Hepatocyte (in vitro differentiated cells): ENCODE measurements at places on chromosomes 6 and 20.

DNA sequence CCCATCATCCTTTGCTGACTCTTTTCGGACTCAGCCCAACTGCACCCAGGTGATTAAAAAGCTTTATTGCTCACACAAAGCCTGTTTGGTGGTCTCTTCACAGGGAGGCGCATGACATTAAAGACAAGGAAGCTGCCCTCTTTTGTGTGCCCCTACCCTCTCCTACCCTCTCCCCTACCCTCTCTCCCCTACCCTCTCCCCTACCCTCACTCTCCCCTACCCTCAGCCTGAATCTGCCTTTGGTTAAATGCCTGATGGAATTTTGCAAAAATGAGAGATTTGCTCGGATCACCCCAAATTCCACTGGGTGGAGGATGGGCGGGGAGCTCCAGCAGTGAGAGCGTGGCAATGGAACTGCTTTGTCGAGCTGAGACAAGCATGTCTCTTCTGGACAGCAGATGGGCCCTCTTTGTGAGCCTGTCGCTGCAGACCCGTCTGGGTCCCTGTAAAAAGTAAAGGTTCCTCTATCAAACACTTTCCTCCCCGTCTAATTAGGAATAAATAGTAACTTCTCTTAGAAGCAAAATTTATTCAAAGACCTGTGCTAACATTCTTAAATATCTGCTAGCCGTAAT lies 76.4 kb upstream of the MLN start:
- H3K4me3 ChIP-seq, result no peak overlapping the region
- no peak for DNase-seq
- H3K27ac ChIP-seq, result no peak overlapping the region
- no peaks in the 10 kb centered on the region for H3K36me3 ChIP-seq

DNA sequence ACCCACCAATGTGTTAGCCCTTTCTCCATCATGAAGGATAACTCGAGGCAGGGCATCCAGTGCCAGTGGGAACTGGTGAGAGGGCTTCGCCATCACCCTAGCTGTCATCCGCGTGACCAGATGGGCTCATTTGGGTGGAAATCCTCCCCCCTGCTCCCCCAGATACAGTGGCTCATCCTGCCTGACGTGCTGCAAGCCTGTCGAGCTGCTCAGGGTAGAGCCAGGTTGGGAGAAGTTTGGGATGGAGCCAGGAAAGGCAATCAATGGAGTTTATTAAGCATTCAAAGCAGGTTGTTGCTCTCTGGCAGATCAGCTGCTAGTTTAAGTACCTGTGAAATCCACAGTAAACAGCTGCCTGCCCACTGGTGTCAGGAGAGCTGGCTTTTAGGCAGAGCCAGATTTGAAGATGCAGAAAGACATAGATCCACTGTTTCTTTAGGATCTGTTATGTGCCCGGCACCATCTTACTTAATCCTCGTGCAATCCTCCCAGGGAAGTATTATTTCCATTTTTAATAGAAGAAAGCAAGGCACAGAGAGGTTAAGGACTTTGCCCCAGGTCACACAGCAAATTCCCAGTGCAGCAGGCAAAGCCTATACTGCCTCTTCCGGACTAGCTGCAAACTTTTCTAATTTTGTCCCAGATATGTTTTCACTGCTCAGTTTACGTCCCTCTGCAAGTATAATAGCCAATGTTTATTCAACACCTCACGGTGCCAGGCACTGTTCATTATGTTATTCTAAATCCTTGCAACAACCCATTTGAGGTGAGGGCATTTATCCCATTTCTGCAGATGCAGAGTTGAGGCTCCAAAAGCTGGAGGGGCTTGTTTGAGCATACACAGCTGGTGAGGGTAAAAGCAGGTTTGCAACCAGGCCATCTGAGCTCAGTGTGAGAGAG lies 54.1 kb upstream of the KCNG1 start:
- no peak overlapping the region for H3K4me3 ChIP-seq
- H3K36me3 ChIP-seq, result no peaks in the 10 kb centered on the region
- no peak overlapping the region for H3K27ac ChIP-seq
- H3K27me3 ChIP-seq, result peaks cover 6% of the 10 kb centered on the region

DNA sequence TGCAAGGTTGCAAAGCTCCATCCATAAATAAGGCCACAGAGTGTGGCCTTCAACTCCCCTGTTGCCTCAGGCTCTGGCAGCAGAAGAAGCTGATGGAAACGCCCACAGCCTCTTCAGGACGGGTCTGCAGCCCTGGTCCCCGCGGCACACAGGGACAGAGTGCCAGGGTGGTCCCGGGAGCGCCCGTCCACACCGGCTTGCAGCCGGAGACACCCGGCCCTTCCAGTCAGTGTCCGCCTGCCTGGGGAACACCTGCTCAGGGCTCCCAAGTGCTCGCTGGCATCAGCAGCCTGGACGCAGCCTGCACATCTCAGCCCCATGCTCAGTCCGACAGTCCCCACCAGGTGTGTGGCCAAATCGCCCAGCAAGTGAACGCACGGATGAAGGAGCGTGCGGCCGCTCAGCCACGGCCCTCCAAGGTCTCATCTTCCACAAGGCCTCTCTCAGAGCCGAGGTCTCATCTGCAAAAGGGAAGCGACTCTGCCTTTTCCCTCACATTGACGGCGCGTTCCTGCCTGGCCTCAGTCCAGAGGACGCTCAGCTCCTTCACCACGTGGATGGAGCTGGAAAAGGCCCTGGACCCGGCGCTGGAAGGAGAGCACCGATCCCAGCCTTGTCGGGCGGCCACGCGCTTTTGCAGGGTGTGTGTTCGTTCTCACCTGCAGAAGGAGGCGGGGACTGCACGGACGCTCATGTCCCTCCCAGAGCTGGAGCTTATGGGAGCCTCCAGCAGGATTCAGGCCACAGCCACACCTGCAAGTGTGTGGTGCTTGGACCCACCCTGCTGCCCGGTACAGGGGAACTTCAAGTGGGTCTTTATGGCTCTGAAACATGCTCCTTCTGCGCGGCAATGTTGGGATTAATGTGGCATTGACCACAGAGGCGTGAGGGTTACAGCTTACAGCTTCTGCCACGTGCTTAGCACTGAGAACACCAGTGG lies 180.4 kb downstream of the DLL1 start:
- H3K27me3 ChIP-seq, result no peaks in the 10 kb centered on the region
- no peaks in the 10 kb centered on the region for H3K36me3 ChIP-seq
- no peak overlapping the region for H3K27ac ChIP-seq
- H3K4me3 ChIP-seq, result no peak overlapping the region
- peaks cover 6% of the 10 kb centered on the region for H3K4me1 ChIP-seq
- no peak for DNase-seq

- no peak overlapping the region for H3K27ac ChIP-seq
- DNase-seq, result no peak
- no peaks in the 10 kb centered on the region for H3K27me3 ChIP-seq
- no peaks in the 10 kb centered on the region for H3K36me3 ChIP-seq
Observed at GRCh38 chr20:47729472-47729871, 55.8 kb downstream of the SULF2 start.

GRCh38 chr6:39821742-39822532 lies 29.8 kb downstream of the DAAM2 start:
- H3K4me1 ChIP-seq, result peaks cover 6% of the 10 kb centered on the region
- H3K27ac ChIP-seq, result no peak overlapping the region
- H3K27me3 ChIP-seq, result no peaks in the 10 kb centered on the region
- H3K4me3 ChIP-seq, result no peak overlapping the region
- no peak for DNase-seq

DNA sequence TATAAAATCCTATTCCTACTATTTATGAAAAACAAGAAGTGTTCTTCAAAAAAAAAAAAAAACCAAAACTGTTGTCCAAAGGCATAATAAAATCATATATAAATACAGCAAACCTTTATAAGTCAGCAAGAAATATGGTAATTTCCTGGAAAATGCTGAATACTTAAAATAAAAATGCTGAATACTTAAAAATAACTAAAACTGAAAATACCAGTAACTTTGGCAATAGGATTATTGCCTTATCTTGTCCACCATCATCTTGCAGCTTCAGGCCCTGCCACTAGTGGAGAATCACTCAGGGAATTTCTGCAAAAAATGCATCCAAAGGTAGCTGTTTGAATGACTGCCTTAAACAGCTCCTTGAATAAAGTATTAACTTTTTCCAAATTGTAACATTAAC lies 24.5 kb downstream of the CCNC start:
- no peaks in the 10 kb centered on the region for H3K4me1 ChIP-seq
- H3K27me3 ChIP-seq, result no peaks in the 10 kb centered on the region
- H3K4me3 ChIP-seq, result no peak overlapping the region
- DNase-seq, result no peak
- no peaks in the 10 kb centered on the region for H3K36me3 ChIP-seq
- H3K27ac ChIP-seq, result no peak overlapping the region

- no peak overlapping the region for H3K4me3 ChIP-seq
- no peaks in the 10 kb centered on the region for H3K36me3 ChIP-seq
- no peaks in the 10 kb centered on the region for H3K27me3 ChIP-seq
- DNase-seq, result peak; percentile 4
Observed at GRCh38 chr6:91575032-91575431, 988.2 kb upstream of the MAP3K7 start.

DNA sequence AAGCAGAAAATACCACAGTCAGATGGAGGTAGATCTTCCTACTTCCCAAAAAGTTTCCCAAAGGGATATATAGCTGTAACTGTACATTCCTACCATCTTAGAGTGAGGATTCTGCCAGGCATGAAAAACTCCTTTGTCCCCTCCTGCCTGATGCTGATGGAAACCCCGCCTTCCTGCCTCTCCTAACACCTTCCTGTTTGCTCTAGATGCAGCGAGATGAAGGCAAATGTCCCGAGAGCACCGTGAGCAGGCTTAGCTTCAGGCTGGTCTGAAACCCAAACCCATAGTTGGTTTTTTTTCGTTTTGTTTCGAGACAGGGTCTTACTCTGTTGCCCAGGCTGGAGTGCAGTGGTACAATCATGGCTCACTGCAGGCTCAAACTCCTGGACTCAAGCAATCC lies 55.6 kb downstream of the MYB start:
- H3K4me3 ChIP-seq, result no peak overlapping the region
- no peak for DNase-seq
- H3K36me3 ChIP-seq, result no peaks in the 10 kb centered on the region
- H3K27me3 ChIP-seq, result peaks cover 5% of the 10 kb centered on the region
- H3K4me1 ChIP-seq, result no peaks in the 10 kb centered on the region
- H3K27ac ChIP-seq, result no peak overlapping the region

DNA sequence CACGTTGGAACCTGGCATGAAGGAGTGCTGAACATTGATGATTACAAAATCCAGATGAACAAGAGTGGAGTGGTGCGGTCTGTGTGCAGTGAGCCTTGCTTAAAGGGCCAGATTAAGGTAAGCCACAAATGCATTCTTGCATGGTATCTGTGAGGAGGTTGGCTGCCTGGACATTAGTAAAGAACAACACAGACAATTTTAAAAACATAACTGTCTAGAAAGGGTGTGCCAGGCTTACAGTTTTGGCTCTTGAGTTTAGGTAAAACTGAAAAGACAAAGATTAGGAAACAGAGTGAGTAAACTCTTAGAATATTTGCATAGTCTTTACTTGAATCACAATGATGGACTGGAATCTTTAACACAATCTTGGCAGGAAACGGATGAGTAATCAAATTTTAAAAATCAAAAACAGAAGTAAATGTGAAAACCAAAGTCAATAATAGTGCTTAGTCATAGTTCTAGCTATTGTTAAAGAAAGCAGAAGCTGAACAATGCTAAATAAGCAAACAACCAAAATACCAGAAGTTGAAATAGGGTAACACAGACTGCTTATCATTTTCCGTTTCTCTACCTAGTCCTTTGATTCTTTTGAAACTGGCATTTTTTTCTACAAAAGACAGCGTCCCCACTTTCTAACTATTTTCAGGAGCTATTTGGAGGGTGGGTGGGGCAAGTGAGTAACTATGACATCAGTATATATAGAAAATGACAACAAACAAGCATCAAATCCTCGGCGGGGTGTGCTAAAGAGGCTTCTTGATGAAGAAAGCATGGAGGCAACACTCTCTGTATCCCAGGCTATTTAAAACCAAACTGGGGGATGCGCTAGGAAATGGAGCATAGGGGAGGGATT lies 185.8 kb upstream of the RAB32 start:
- H3K27ac ChIP-seq, result no peak overlapping the region
- no peaks in the 10 kb centered on the region for H3K27me3 ChIP-seq
- H3K4me3 ChIP-seq, result no peak overlapping the region

DNA sequence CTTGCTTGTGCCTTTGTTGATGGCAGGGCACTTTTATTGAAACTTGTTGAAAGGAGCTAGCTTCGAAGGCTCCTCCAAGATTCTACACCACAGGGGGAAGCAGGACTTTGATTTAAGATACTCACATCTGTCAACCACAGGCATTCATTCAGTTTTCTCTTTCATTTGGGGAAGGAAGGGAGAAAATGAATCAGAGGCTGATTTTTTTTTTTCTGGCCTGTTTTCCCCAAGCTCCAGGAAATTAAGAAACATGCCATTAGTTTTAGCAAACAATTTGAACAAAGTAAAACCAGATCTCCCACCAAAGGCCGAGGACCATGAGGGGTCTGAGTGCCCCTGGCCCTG lies 8.7 kb upstream of the APCDD1L start:
- H3K4me3 ChIP-seq, result no peak overlapping the region
- H3K27ac ChIP-seq, result no peak overlapping the region
- no peaks in the 10 kb centered on the region for H3K36me3 ChIP-seq
- H3K4me1 ChIP-seq, result no peaks in the 10 kb centered on the region
- no peaks in the 10 kb centered on the region for H3K27me3 ChIP-seq
- DNase-seq, result no peak

GRCh38 chr6:111995404-111995803 lies 58.5 kb upstream of the CCN6 start:
- H3K27me3 ChIP-seq, result no peaks in the 10 kb centered on the region
- DNase-seq, result no peak
- H3K36me3 ChIP-seq, result no peaks in the 10 kb centered on the region

DNA sequence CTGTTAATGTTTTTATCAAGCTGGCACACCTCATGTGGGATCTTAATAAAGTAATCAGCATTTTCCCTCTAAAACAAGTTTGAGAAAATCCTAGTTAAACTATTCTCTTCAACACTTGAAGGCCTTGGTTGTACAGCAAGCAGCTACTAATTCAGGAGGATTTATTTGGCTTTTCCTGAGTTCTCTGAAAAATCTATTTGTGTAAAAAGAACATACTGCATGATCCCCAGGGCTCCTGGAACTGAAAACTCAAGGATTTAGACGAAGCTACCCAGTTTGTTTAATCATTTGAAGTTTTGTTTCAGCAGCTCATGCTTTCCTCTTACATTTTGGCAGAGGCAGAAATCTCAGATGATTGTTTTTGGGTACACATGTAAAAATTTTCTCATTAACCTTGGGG lies 309.6 kb upstream of the FLRT3 start:
- DNase-seq, result no peak
- no peaks in the 10 kb centered on the region for H3K36me3 ChIP-seq
- no peak overlapping the region for H3K4me3 ChIP-seq
- no peaks in the 10 kb centered on the region for H3K4me1 ChIP-seq

GRCh38 chr20:8569766-8570165 lies 437.7 kb downstream of the PLCB1 start:
- H3K4me3 ChIP-seq, result no peak overlapping the region
- H3K27me3 ChIP-seq, result no peaks in the 10 kb centered on the region
- H3K27ac ChIP-seq, result no peak overlapping the region
- DNase-seq, result no peak

GRCh38 chr20:52303281-52303950 lies 111.8 kb upstream of the ZFP64 start:
- DNase-seq, result no peak
- no peaks in the 10 kb centered on the region for H3K4me1 ChIP-seq
- H3K27me3 ChIP-seq, result no peaks in the 10 kb centered on the region
- H3K36me3 ChIP-seq, result no peaks in the 10 kb centered on the region
- no peak overlapping the region for H3K27ac ChIP-seq

GRCh38 chr6:37092923-37093727 lies 76.8 kb upstream of the PIM1 start:
- DNase-seq, result no peak
- H3K4me3 ChIP-seq, result no peak overlapping the region
- H3K36me3 ChIP-seq, result no peaks in the 10 kb centered on the region
- H3K4me1 ChIP-seq, result peaks cover 8% of the 10 kb centered on the region

GRCh38 chr20:41408986-41409385 lies 42.4 kb upstream of the EMILIN3 start:
- DNase-seq, result no peak
- no peaks in the 10 kb centered on the region for H3K27me3 ChIP-seq
- H3K27ac ChIP-seq, result no peak overlapping the region
- no peak overlapping the region for H3K4me3 ChIP-seq
